ENCODE measurements at places on chromosomes 2 and 18.

DNA sequence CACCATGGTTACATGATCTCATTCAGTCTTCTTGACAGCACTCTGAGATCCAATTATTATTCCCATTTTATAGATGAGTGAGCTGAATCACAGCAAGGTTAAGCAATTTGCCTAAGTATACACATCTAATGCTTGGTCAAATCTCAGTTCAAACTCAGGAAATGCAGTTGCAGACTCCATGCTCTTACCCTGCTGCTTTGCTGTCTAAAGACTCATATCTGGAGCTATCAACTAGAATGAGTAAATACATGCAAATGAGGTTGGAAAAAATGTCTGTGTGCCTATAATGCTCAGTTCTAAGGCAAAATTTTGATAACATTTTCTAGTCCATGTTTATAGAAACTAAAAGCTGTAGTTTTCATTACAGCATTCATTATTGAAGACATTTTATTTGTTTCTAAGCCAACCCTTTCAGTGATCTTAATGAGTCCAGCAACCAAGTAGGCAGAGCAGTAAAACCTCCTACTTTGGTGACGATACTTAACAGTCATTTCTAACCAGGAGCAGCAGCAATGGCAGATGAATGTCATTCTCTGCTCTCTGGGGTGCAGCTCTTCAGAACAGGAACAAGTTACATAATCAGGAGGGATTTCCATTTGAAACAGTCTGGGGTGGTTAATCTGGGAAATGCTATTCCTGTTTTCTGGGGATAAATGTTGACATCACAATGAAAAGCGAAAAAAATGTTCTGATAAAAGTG, 396.8 kb upstream of the UBE2E3 start:
- DNase-seq: no peak

DNA sequence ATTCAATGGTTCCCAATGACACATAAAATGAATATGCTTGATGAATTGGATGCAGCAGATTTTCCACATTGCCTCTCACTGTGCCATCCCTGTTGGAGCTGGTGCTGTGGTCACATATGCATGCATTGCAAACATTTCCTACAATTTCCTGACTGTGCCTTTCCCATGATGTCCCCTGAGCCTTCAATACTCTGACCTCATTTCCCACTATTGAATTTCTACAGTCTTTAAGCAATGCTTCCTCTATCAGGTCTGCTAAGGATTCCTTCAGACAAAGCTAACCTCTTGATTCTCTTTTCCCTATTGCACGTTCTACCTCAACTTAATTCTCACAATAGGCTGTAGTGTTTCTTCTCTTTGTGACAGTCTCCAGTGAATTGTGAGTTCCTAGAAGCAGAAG, 342.5 kb upstream of the CRIM1 start:
- no peak for DNase-seq

GRCh38 chr2:12300927-12301326, 415.8 kb upstream of the TRIB2 start:
- DNase-seq: no peak

DNA sequence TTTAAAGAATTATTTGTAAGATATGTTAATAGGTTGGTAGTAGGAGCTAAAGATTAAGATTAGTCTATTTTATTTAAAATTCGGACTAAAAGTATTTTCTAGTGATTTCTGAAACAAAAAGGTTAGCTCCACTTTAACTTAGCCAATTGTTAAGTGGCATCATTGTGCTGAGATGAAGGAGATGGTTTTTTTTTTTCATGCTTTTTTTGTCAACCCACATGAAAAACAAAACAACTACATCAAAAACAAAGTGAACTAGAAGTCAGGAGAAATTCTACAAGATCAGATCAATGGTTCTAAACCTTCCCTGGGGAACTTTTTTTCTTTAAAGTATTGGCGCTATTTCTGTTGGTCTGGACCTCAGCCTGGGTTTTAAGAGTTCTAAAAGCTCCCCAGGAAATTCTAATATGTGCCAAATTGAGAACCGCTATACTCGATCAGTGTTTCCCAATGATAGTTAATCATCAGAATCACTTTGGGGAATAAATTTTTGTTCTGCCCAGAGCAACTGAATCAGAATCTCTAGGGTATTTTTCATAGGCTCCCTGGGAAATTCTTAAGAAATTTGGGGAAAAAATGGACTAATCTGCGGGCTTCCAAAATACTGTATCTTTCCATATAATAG, 2.3 kb downstream of the ZC3H6 start:
- no peak for DNase-seq

DNA sequence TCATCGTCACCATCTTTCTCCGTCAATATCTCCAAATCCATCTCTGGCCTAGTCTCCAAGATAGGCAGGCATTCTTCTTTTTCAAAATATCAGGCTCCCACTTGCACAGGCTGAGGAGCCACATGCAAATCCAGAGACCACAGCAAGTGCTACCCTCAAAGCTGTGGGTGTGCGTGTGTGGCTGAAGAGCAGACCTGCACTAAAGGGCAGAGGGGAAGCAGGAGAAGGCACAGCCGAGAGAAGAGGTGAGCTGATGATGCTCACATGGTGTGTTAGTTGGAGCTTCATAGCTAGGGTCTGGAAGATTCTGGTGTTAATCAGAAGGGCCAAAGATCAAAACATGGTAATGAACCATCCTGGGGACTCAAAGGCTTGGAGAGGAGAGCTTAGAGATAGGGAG, 3.8 kb downstream of the SPEG start:
- no peak for DNase-seq

DNA sequence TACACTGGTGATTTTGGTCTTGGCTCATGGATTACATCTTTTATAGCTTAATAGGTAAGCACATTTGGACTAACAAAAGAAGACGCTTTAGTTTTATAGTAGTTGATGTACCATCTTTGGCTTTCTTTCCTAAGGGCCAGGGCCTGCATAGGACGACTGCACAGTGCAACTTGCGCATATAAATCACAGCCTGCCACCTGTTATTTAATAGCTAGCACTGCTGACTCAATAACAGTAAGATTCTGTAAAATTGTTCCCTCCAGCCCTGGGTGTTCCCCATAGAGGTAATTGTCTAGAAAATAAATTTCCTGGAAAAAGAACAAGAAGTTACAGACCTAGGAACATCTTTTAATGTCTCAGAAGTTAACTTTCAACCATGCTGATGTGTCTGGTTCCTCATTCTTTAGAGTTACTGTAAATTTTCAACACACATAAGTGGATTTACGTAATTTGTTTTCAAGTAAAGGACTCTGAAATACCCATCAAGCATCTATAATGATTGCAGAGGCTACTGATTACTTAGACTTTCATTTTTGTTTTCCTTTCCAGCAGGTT, 594.2 kb upstream of the NXPH2 start:
- no peak for DNase-seq

GRCh38 chr18:22872900-22873537, 60.1 kb upstream of the RBBP8 start:
- DNase-seq: no peak

DNA sequence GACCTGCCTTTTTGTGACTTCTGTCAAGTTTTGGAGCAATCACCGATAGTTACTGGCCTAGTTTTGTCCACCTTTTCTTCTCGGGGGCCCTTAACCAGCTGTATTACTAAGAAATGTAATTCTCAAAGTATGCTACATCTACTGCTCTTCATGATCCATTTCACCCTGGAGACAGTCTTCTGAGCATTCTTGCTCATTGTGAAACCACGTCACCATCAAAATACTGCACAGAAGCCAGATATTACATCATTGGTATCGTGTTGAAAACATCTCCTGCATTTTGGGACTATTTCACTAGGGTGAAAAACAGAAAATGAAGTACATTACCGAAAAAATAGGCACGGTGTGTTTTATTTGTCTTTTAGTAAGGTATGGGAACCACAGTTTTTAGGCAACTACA, 11.7 kb downstream of the LYPD6B start:
- DNase-seq: no peak

DNA sequence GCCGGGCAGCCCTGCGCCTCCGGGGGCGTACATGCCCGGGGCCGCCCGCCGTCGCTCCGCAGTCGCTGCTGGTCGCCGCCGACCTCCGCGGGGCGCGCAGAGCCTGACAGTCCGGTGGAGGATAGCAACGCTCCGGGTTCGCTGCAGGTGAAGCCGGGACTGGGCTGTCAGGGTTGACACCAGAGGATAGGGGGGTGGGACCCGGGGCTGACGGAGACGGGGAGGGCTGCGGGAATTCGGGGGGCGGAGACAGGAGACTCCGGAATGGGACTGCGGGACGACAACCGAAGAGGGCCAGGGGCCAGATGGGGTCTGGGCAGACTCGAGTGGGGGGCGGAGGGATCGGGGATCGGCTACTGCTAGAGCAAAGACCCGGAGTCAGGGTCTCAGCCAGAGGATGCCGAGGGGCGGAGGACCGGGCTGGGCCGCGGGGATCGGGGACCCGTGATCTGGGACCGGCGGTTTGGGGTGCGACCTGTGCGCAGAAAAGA, 403 bp downstream of the TMEM127 start:
- DNase-seq: no peak

DNA sequence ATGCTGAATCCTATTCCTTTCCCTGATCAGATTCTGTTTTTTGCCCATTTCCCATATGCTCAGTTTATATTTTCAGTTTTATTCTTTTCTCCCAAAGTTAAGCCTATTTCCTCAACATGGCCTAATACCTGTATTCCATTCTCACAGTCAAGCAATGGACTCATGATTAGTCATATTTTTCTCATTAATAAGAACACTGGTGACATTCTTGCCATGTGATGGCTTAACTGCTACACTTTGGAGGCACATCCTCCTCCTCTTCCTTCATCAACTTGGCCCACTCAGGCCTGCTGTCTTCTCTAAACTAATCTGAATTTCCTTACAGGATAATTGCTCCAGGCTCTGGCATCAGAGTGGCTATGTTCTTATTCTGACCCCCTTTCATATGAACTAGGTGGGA, 679.2 kb downstream of the NYAP2 start:
- no peak for DNase-seq

DNA sequence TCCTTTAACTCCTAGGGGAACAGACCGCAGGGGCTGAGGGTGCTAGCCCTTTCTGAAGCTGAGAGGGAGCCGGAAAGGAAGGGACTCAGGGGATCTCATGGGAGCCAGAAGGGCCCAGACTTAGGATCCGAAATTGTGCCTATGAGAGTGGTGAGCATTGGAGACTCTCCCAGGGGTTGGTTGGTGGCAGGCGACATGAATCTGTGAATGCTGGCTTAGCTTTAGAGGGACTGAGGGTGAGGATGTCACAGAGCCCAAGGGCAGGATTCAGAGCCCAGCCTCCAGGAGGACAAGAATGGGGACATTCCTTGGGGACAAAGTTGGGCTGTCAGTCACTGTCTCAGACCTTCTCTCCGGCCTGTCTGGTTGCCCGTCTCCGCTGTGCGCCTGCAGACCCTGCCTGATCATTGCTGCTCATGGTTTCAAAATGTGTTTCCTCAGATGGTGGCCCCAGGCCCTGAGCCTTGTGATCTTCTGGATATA, 17.5 kb downstream of the GNLY start:
- no peak for DNase-seq

GRCh38 chr2:222797871-222798270, 63.0 kb upstream of the ACSL3 start:
- no peak for DNase-seq

GRCh38 chr2:227386630-227387029, 1.1 kb downstream of the SCYGR1 start:
- DNase-seq: no peak

- peak; percentile 15 for DNase-seq
Observed at GRCh38 chr18:26468931-26469340, 79.4 kb downstream of the KCTD1 start.

DNA sequence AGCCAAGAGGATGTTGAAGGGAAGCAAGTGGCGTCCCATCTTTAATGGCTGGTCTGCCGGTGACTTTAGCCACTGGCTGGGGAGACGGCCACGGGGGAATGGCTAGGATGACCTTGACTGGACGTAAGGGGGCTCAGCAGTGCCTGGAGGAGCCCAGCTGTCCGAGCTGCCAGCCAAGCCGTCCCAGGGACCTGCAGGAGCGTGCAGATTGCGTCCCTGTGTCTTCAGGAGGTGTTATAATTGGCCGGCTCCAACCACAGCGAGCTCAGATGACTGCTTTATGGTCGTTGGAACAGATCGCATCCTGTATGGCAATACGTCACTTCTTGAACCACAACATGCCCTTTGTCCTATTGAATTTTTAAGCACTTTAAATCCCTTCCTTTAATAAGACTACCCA, 204.6 kb downstream of the EIPR1 start:
- DNase-seq: no peak

DNA sequence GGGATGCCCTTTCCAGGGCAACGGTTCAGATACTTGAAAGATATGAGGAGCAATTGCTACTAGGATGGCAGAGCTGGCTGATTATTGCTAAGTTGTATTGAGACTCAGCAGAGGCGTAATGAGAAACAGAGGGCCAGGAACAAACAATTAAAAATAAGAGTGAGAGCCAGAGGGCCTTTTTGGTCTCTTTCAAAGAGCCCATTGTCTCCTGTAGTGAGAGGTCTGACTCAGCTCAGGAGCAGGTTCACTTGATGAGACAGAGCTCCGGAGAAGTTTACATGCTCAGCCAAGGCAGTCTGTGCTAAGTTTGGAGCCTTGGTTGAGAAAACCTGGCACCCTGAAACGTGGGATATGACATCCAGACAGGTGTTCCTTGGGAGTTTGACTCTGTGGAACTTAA, 303.9 kb upstream of the DLGAP1 start:
- no peak for DNase-seq

GRCh38 chr18:47718646-47719045, 211.8 kb downstream of the SMAD2 start:
- DNase-seq: no peak

GRCh38 chr2:239697399-239698164, 296.8 kb upstream of the HDAC4 start:
- DNase-seq: no peak

DNA sequence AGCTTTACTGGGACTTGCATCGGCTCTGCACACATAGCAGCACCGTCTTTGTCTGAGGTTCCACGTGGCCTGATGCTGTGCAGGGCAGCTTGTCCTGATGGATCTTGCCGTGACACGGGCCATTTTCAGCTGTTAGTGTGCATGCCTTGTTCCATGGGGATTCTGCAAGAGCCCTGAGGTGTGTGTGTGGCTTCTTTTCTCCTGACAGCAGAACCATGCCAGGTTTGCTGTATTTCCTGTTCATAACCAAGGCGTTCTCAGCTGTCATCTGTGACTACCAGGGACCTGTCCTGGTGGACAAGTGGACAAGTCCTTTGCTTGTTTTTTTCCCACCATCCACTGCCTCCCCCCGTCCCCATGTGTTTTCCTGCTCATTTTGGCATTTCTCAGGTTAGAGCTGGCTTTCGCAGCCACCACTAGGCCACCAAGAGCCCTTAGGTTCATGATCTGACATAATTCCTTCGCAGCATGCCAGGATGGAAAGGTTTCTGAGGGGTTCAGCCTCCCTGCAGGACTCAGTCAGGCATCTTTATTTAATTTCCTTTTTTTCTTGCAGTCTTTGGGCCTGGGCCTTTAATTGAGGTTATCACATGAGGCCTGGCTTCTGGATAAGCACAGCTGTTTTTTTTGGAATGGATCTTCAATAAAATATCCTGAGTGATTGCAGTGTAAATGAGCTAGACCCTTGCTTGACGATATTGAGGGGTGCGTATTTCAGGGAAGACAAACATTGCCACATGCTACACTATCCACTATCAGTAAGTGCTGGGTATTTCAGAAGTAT, 139.4 kb downstream of the NCK2 start:
- DNase-seq: no peak

- DNase-seq: no peak
Observed at GRCh38 chr2:4214444-4215205, 511.2 kb downstream of the DCDC2C start.

GRCh38 chr18:40407909-40408308, 1547.1 kb upstream of the PIK3C3 start:
- DNase-seq: no peak
